ENCODE measurements at places on chromosomes 13 and 19.

DNA sequence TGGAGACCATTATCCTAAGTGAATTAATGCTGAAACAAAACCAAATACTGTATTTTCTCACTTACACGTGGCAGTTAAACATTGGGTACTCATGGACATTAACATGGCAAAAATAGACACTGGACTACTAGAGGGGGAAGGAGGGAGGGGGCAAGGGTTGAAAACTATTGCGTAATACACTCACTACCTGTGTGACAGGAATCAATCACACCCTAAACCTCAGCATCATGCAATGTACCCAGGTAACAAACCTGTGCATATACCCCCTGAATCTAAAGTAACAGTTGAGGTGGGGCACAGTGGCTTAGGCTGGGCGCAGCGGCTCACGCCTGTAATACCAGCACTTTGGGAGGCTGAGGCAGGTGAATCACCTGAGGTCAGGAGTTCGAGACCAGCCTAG, 207.0 kb downstream of the TDRD3 start:
- DNase-seq, result no peak

DNA sequence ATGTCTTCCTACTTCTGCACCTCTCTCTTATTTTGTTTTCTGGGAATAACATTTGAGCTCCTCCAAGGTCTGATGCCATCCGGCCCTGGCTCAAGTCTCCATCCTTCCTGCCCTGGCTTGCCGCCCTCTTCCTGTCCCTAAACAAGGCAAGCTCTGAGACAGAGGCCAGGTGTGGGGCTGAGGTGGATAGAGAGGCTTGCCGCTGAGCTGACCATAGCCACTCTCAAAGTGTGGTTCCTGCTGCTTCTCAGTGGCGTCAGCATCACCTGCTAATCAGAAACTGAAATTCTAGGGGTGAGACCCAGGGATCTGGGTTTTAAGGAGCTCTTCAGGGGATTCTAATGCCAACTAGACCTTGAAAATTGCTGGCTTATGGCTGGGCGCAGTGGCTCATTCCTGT, 6.0 kb upstream of the TPRX2 start:
- no peak for DNase-seq

DNA sequence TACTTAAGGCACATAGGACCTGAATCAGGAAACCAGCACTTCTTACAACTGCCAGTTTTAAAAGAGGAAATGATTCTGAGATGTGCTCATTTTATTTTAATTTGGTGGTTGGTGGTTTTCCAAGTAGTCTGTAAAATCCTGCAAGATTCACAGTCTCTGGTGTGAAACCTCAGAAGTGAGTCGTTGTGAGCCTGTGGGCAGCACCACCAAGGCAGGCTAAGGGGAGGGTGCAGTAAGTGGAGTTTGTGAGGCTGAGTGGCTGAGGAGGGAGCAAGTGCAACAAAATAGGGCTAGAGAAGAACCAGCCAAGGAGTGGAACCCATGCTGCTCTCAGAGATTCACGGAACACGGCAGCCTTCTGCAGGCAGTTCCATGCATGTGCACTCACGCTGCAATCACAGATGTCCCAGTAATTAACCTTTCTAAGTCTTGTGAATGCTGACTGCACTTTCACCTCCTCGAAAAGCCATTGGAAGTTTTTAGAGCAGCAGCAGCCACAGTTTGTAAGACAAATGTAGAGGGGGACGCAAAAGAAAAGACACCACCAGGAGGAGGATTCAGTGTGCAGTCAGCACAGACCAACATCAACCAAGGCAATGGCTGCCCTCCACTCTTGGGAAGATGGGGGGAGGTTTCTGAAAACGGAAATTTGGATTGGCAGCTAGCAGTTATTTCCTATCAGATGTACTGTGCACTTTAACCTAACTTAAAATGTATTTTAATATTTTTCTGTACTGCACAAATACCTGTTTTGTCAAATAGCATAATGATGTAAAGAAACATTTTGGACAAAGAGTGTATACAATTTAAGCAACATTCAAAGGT, 44.9 kb downstream of the ESD start:
- no peak for DNase-seq

GRCh38 chr13:39578821-39579291, 24.1 kb downstream of the LHFPL6 start:
- DNase-seq, result no peak

GRCh38 chr13:87622971-87623370, 48.2 kb upstream of the SLITRK5 start:
- DNase-seq, result no peak

GRCh38 chr13:93298713-93299112, 72.1 kb downstream of the GPC6 start:
- DNase-seq, result no peak

GRCh38 chr13:75443356-75443958, 38.5 kb downstream of the TBC1D4 start:
- DNase-seq, result no peak

DNA sequence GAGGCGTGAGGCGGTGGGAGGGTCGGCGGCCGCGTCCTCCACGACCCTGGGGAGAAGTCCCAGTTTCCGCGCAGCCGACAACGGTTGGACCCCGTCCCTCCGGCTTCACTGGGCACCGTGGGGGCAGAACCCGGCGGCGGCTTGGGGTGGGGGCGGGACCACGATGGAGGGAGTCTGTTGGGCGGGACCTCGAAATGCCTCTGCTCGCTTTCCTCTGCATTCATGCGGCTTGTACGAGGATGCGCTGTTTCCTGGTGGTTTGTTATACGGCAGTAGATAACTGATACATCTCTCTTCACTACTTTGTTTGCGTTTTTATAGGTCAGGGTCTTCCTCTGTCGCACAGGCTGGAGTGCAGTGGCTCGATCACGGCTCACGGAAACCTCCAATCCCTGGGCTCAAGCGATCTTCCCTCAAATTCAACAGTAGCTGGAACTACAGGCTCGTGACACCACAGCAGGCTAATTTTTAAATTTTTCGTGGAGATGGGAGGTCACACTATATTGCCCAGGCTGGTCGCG, 24.6 kb upstream of the ZNF846 start:
- no peak for DNase-seq

GRCh38 chr13:75468098-75468497, 13.9 kb downstream of the TBC1D4 start:
- DNase-seq, result no peak

DNA sequence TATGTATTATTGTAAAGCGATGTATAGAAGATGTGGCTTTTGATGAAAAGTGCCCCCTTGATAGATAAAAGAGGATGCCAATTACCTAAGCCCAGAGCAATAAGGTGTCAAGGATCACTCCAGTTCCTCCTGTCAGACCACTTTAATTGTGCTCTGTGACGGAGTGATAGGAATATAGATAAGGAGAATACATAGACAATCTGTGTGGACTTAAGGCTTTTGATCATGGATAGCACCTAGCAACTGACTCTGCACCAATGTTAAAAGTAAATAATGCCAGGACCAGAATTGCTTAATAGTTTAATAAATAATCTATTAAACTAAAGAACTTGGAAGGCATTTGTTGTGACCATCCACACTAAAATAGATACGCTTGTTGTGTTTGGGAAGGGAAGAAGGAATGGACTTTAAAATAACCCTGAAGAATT, 390.7 kb upstream of the ARGLU1 start:
- no peak for DNase-seq

GRCh38 chr13:24851546-24851945, 87.6 kb downstream of the RNF17 start:
- DNase-seq, result no peak

DNA sequence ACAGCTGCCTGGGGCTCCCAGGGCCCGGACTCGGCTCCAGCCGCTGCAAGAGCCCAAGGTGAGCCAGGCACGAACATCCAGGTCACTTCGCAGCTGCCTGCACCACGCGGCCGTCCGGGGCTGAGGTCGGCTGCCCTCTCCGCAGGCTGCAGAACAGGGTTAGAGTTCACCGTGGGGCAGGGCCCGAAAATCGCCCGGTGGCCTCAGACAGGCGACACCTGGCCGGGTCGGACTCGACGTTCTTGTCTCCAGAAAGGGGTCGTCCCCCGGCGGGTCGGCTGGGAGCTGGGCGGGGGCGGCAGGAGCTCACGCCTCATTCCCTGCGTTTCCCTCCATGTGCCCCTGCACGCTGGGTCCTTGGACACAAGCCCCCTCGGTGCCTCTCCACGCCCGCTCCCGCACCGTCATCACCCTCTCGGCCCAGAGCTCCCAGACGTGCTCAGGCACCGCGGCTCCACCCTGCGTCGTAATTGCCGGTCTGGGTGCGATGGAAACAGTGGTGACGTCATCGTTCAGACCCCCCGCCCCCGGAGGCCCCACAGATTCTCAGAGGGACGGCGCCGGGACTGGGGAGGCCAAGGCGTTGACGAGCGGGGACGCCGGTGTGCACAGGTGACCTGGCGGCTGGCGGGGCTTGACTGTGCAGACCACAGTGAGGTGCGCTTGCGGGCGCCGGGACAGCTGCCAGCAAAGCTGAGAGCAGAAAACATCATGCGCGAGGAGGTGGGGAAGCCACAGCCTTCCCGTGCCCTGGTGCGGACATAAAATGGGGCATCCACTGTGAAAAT, 4.0 kb upstream of the GRIN3B start:
- no peak for DNase-seq

DNA sequence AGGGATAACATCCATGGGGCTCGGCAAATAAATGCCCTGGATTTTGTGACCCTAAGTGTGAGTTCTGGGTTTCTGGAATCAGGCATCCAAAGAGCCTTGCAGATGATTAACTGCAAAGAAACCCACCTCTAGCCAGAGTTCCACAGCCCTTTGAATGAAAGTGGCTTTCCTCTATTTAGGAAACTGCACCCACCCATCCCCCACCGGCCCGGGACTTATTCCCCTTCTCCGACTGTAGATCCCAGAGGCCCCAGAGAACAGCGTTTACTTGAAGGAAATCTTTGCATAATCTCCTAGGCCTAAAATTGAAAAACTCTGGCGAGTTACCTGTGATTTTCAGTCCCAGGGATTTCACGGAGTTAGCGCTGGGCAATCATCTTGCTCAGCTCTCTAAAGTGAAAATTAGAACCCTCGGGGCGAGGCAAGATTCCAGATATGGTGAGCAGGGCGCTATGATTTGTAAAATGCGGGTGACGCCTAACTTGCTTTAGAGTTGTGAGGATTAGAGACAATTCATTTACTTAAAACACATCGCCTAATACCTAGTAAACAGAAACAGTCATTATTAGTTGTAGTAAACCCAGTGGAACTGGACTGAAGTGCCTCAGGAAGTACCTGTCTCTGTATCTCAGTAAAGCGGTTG, 9.4 kb downstream of the URAD start:
- no peak for DNase-seq

- DNase-seq, result no peak
Measured at GRCh38 chr13:102020611-102021216, 381.1 kb downstream of the FGF14 start.

DNA sequence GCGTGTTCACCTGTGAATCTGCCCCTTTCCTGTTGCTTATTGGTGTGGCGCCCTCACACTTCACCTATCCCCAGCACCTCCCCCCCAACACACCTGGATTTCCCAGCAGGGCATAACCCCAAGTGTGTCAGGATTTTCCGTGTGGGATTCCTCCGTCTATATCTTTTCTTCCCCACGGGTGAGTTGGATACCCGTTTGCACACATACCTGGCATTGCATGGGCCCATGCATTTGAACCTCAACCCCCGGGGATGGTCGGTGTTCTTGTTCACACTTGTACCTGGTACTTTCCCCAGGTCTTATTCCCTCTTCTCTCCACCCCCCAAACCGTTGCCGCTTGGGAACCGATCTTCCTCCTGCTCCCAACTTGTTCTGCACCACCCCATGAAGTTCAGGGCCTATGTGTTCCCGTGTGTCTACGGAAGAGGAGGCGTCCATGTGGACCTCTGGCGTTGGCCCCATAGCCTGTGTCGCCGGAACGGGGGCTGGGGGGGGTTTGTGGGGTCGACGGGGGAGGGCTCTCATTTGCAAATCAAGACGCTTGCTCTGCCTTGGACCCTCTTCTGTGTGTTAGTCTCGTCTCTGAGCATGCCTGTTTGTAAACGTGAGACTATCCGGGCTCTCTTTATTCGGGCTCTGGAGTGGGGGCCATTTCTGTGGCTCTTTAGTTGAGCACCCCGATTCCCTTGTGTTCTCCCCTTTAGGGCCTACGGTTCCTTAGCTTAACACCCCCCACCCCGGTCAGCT, 1.7 kb downstream of the PRR12 start:
- no peak for DNase-seq

- DNase-seq, result no peak
Measured at GRCh38 chr13:41463838-41464602, 6.7 kb downstream of the RGCC start.

DNA sequence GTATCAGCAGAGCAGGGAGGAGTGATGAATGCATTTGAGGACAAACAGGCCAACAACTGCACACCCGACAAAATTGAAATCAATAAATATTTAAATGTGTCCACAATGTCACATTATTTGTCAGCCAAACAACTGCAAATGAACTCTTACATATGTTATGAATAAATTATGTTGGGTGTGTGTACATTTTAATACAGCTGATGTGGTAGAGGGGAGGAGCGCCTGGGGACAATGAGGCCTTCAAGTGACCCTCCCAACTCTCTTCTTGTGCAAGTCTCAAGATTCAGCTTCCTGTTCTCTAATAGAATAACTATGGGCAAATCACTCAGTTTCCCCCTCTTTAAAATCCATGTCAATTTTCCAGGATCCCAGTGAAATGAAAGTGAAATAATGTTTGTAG, 303.2 kb downstream of the TSHZ3 start:
- no peak for DNase-seq

- DNase-seq, result no peak
Measured at GRCh38 chr13:46031581-46032263, 20.8 kb downstream of the ZC3H13 start.

GRCh38 chr19:54638683-54639082, 8.4 kb downstream of the LILRB1 start:
- no peak for DNase-seq

GRCh38 chr13:80939581-80939980, 598.7 kb upstream of the SPRY2 start:
- no peak for DNase-seq

DNA sequence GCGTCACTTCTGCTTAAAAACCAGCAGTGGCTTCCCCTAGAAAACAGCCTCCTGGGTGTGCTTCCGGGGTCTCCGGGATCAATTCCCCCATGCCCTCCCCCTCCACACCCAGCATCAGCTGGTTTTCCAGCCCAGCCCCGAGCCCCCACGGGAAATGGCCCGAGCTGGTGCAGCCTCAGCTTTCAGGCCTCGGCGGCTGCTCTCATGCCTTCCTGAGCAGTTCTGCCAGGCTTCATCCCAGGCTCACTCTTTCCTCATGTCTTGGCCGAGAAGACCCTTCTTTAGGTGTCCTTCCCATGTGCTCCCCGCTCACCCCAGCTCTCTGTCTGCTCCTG, 103.1 kb upstream of the RNF113B start:
- DNase-seq, result no peak

DNA sequence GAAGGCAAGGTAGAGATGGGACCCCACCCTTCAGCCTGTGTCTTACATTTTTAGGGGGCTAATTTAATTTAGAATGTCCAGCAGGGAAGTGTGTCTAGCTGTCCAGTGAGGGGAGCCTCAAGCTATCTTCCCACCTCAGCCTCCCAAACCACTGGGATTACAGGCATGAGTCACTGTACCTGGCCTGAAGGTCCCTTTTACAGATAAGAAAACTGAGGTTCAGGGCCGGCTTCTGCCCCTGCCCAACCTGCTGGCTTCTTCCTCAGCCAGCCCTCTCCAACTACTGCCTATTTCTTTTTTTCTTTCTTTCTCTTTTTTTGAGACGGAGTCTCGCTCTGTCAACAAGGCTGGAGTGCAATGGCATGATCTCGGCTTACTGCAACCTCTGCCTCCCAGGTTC, 19.4 kb upstream of the HOMER3 start:
- no peak for DNase-seq

GRCh38 chr19:38402623-38402966, 298 bp upstream of the FAM98C start:
- DNase-seq, result no peak
